ENCODE measurements at places on chromosomes 5 and 9. TPM values are rescaled to one million over a fixed set of nuclear protein-coding genes. Genes with fewer than 3 reads are reported as not detected.

Gene GABBR2
- total RNA-seq: 67.7 TPM

DNA sequence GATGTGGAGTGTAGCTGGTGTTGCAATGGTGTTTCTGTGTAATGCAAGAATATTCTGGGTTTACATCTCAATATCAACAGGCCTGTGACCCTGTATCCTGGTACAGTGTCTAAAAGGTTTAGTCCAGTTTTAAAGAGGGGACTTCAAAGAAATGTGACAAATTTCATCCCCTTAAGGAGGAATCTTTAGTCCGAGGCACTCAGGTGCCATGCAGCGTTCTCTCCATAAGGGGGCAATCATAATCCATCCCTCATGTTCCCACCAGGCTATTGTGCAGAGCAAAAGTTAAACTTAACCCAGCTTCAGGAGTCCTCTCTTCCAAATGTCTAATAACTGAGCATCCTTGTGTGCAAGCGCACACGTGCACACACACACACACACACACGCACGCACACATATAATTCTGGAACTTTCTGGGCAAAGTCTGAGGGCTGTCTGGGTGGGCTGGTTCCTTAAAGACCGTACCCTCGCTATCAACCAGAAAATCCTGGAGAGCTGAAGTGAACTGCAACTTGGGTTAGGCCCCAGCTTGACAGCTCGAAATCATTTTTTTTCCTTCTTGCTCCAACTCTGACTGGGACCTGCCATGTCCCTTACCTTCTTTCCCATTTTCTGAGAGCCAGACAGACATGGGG lies 46.0 kb downstream of the CRB2 start:
- DNase-seq: peak; percentile 90

GRCh38 chr9:129626625-129627284 lies 792 bp downstream of the NTMT1 start:
- DNase-seq: no peak

DNA sequence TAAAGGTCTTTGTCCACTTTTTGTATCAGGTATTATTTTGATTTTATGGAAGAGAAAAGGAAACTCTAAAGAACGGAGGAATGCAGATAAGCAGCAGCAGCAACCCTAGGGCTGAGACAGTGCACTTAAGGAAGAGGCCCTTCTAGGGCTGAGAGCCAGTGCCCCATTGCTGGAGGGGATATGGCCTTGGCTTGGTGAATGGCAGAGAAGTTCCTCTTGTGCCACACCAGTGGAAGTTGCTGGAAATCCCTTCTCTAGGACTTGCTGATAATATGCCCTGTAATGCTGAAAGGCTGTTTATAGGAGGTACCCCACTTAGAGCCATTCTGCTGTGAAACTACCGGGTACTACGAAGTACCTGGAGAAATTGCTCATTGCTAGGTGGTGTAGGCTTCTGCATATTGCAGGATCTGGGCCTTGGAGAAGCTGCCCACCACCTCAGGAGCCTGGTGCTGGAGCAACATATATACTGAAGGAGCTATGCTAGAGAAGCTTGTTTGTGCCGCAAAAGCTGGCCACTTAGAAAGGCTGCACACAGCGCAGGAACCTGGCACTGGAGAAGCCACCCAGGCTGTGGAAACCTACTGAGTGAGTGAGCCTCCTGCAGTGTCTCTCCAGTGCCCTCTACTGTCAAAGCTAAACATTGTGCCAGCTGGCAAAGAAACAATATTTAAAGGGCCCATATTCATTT lies 9.6 kb upstream of the UBTD2 start:
- DNase-seq: peak; percentile 60

Gene NUTM2F
- not detected for total RNA-seq

Measured in spinal cord (tissue), 10 donors.